ENCODE measurements at places on chromosomes 3 and 15.

GRCh38 chr3:57826952-57827723 lies 71.0 kb downstream of the SLMAP start:
- no peak for DNase-seq

GRCh38 chr3:129305592-129306091 lies 27.0 kb downstream of the HMCES start:
- peak; percentile 85 for DNase-seq

DNA sequence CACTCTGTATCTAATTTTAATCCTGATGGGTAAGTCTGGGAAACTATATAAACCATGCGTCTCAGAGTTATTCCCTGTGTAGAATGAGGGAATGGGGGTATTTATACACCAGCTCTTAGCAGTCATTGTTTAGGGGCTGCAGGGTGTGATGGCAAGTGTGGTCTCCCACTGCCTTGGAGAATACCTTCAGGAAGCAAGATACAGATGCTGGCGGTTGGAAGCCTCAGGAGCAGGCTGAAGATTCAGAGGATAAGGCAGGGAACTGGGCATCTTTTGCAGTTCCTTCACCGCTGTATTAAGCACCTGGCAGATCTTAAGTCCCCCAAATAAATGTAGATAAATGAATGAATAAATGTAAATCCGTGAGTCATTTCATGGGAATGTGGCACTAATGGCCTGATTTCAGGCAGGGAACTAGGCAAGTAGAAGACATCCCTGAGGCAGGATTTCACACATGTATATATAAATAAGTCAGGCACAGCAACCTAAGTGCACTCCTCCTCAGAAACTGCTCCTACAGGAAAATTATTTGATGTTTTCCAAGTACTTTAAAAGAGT lies 209.2 kb upstream of the GADL1 start:
- no peak for DNase-seq

DNA sequence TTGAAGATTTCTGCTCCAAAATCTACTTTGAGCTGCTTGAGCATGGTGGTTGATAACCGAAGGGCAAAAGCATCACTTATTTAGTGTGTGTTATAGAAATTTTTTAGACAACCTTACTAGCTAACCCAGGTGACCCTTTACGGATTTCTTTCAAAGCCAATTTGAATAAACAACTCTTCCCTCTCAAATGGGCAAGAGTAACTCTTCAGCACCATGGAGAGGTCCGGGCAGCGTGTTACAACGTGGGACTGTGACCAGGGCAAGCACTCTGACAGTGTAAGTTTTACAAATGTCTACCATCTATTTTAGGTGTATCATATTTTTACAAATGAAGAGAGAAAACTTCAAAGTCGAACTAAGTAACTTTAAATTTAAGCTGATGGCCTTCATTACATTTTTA lies 471.8 kb downstream of the MFSD1 start:
- no peak for DNase-seq

GRCh38 chr3:56655709-56656108 lies 27.4 kb downstream of the TASOR start:
- DNase-seq = no peak

DNA sequence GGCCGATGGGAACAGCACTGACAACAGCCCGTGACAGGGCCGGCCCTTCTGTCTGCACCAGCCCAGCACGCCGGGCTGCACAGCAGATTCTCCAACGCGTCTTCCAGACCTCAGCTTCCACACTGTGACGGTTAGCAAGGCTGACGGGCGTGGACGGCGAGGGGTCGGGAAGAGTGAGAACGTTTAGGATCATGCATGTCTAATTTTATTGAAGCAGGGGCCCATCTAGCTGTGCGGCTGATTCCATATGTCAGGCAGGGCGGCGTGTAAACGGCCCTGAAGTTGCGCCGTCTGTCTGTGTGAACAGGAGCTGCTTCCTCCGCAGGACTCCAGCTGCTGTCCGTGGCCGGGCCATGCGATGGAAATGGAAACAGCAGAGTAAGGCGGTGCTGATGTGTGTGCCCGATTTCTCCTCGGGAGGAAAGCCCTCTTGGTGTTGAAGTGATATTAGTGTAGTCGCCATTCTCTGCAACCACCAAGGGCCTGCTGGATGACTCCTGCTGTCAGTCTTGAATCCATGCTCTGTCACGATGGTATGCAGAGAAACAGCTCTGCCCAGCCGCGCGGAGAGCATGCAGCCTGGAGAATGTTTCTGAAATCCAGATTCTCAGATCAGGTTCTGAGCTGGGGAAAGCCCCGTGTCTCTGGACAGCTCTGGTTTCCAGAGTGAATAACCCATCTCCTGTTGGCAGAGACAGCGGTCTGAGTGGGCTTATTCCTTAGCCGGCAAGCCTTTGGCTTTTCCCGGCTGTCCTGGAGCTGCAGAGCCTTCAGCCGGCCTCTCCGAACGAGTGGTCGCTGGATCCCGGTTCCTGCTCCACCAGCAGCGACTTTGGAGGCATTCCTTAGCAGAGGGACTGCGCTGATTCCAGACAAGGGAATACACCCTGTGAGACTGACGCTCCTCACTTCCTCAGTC lies 158.1 kb upstream of the UBE3A start:
- no peak for DNase-seq
